Hypothalamus (tissue), 51 donors: ENCODE measurements at places on chromosomes 5 and 9.

DNA sequence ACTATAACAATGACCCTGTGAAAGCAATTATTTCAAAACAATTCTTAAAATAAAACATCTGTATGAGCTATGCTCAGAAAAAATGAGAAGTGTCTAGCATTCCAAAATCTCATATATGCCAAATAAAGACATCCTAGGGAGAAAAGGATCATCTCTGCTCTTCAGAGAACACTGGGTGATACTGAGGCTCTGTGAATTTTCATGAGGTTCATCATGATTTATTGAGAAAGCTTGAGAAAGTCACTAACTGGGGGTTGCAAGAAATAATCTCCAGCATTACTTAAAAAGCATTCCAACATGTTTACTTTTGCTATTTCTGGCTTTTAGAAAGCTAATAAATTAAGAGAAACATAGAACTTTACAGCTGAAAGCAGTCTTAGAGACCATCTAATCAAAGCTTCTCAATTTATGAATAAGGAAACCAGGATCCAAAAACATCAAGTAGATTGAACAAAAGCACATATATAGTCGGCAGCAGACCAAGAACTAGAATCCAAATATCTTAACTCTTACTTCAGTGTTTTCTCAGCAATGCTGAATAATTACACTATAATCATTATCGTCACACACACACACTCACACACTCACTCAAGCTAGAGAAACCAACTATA is 372.8 kb downstream of the NR2F1-AS1 start:
- DNase-seq: no peak

GRCh38 chr5:53322257-53322656 is 158.2 kb upstream of the FST start:
- DNase-seq: no peak

DNA sequence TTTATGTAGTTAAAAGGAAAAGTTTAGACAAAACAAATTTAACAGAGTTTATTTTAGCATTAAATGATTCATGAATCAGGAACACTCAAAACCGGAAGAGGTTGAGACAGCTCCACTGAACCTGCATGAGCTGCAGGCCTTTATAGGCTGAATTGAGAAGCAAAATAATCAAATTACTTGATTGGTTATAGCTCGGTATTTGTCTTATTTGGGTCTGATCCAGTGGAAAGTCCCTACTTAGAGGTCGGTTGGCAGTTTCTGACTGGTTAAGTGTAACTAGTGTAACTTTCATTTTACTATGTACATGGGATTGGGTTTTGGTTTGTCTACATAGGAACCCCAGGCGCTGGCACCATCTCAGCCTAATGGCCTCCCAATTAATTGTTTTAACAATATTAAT is 74.1 kb upstream of the PIK3R1 start:
- no peak for DNase-seq

DNA sequence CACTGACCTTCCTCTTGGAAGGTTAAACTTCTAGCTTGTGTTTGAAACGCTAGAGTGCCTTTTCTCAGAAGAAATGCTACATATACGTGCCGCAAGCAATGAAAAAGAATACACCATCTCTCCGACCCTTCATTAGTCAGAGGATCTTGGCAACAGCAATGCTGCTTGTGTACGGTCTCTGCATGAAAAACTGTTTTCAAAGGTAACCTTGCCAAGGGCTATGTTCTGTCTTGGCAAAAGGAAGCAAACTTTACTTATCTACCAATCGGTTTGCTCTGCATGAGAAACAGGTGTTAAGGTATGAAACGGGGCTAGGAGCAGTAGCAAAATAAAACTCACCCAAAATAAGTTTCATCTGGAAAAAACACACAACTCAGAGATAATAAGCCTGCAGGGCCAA is 297.8 kb downstream of the FBXL17 start:
- DNase-seq: no peak

- no peak for DNase-seq
Measured at GRCh38 chr5:141898448-141899049, 20.3 kb upstream of the PCDH1 start.

- no peak for DNase-seq
Measured at GRCh38 chr9:26159575-26160392, 481.5 kb upstream of the TUSC1 start.

GRCh38 chr5:127650022-127650421 is 1.1 kb downstream of the CTXN3 start:
- no peak for DNase-seq

GRCh38 chr5:180381428-180381827 is 28.3 kb upstream of the GFPT2 start:
- no peak for DNase-seq

DNA sequence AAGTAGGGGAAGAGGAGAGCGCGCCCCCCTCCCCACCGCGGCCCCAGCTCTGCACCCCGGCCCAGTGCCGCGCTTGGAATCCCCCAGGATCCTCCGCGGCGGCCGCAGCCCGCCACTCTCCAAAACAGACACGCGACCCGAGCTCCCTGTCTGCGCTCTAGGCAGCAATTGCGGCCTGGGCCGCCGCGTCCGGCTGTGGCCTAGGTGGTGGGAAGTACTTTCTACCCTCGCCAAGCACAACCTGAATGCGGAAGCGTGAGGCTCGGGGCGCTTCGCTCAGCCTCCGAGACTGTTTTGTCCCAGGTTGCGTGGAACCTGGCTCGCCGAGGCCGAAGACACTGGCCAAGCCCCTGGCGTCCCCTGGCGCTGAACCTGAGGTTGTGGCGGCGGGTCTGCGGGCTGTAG is 3.3 kb upstream of the FOXB2 start:
- DNase-seq: no peak

GRCh38 chr5:83496626-83497025 is 25.1 kb downstream of the VCAN start:
- no peak for DNase-seq

DNA sequence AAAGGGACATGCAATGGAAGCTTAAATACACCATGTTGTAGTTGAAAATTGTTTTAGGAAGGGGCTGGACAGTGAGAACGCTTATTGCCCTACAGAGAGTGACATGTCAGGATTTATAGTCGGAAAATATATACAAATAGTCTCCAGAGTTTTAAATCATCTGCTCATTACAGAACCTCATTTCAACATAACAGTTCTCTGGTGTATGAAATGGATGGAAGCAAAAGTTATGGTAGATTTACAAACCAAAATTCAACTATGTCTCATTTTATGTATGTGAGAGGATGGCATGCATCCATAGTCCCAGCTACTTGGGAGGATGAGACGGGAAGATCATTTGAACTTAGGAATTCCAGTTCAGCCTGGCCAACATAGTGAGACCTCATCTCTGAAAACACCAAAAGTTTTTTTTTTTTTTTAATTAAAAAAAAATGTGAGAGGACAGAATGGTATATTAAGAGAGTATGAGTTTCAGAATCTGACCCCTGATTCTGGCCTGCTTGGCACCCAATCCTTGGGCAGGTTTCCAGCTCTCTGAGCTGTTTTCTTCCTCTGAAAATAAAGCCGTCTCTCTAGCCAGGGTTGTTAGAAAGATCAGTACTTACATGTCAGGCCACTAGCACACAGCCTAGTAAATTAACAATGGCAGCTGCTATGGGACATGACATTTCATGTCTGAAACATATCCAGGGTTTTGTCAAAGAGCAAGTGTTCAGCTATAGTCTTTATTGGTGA is 40.1 kb downstream of the IQGAP2 start:
- DNase-seq: no peak

GRCh38 chr5:36502608-36503007 is 103.8 kb upstream of the SLC1A3 start:
- DNase-seq: no peak

- no peak for DNase-seq
Measured at GRCh38 chr9:127550282-127550681, 61.8 kb upstream of the STXBP1 start.

GRCh38 chr9:108980893-108981292 is 32.4 kb downstream of the CTNNAL1 start:
- DNase-seq: no peak

- DNase-seq: no peak
Measured at GRCh38 chr9:12141422-12141821, 551.8 kb upstream of the TYRP1 start.
